ENCODE measurements at places on chromosomes 11 and 22.

DNA sequence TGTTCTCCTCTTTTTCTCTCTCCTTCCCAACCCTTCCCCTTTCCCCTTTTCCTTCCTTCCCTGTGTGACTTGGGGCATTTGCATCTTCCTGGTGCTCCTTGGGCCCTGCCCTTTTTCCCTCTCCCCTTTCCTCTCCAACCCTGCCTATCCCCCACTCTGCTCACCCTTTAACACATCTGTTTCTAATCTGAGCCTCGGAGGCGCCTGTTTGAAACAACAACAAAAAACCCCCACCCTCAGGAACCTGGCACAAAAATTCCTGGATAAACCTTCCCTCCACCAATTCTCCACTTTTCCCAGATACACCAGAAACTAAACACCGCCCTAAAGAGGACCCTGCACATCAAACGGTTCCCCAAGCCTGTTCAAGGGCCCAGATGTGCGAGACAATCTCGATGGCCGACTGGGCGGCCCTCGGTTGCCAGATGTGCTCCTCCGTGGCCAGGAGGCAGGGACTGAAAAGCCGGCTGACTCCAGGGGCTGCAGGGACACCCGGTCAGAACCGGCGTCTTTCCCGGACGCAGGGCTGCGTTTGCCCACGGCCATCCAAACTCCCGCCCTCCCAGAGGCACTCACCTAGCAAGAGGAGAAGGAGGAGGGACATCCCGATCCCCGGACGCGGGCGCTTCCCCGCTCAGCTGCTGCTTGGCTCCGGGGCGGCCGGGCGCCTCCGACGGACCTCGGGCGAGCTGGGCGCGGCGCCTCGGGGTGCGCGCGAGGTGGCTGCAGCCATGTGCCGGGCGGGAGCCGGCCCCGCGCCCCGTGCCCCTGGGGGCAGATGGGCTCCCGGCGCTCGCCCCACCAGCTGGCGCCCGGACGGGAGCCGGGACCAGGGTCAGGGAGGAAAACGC, 486 bp downstream of the CLMP start:
- DNase-seq: peak; percentile 77

GRCh38 chr11:2140411-2141400, 1.5 kb upstream of the IGF2 start:
- DNase-seq: no peak

DNA sequence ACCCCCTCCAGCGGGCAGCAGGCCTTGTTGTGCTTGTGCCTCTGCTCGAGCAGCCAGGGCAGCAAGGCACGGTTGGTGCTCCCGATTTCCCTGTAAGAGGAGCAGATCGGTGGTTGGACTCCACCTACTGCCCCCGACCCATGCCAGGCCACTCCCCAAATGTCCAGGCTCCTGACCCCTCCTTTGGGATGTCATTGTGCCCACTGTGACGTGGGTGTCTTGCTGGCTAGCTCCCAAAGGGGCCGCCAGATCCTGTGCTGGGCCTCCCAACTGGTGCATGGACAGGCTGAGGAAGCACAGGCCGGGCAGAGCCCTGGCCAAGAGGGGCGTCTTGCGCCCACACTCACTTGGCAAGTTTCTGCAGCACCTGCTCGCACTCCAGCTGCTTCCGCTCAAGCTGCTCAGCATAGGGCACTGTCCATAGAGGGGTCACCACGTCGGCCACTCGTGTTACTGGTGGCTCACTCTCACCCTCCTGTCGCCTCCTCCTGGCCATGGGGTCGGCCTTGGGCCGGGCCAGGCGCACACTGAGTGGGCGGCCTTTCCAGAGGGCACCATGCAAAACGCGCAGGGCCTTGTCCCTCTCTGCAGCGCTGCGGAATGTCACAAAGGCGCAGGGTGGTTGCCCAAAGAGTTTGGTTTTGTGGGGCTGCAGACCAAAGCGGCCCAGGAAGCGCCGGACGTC, at the start of gene RANBP1:
Gene RANBP1, plus strand, starts transcription at position 414 of the 685 bp plus-strand sequence. Its CDS starts 81 bp downstream, at position 495.
- no peak for DNase-seq

DNA sequence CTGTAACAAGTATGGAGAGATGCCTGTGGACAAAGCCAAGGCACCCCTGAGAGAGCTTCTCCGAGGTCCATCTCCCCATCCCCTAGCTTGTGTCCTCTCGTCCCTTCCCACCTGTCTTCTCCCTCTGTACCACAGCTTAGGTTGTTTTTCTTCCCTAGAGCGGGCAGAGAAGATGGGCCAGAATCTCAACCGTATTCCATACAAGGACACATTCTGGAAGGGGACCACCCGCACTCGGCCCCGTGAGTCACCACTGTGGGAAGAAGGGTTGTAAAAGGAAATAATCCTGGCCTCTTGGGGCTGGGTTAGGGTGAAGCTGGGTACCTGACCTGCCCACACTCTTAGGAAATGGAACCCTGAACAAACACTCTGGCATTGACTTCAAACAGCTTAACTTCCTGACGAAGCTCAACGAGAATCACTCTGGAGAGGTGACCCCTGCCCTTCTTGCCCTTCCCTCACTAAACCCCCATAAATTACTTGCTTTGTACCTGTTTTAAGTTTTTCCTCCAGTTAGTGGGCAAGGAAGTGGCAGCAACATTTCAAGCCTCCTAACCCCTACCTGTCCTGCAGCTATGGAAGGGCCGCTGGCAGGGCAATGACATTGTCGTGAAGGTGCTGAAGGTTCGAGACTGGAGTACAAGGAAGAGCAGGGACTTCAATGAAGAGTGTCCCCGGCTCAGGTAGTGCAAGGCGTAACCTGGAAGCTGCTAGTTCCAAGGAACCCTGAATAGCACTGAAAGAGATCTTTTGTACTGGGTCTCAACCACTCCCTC, 3.1 kb downstream of the TAF10 start:
- DNase-seq: peak; percentile 31

DNA sequence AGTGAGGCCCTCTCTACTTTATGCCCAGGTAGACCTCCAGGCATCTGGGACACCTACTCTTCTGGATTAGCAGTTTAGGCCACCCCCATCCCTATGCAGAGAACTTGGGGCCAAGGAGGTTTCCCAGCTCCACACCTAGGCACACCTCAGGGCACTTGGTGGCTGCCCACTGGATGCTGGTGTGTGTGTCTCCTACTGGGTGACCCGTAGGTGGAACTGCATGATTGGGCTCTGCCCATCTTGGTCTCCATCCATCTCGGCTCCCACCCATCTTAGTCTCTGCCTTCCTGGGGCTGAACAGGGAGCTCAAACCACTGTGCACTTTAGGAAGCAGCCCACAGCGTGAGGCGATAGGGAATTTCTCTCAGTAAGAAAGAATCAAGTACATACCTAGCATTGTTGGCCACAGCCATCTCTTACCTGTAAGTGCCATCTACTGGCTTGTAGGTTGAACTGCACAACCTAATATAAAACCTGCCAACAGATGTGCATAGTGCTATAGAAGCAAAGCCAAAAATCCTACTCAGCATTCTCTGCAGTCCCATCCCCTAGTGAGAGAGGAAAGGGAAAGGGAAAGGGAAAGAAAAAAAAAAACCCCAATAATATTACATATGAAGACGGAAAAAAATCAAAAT, 61.6 kb upstream of the PTPN5 start:
- peak; percentile 28 for DNase-seq

Measured in fibroblast of mammary gland (primary cell).